ENCODE measurements at places on chromosomes 11 and 22.

DNA sequence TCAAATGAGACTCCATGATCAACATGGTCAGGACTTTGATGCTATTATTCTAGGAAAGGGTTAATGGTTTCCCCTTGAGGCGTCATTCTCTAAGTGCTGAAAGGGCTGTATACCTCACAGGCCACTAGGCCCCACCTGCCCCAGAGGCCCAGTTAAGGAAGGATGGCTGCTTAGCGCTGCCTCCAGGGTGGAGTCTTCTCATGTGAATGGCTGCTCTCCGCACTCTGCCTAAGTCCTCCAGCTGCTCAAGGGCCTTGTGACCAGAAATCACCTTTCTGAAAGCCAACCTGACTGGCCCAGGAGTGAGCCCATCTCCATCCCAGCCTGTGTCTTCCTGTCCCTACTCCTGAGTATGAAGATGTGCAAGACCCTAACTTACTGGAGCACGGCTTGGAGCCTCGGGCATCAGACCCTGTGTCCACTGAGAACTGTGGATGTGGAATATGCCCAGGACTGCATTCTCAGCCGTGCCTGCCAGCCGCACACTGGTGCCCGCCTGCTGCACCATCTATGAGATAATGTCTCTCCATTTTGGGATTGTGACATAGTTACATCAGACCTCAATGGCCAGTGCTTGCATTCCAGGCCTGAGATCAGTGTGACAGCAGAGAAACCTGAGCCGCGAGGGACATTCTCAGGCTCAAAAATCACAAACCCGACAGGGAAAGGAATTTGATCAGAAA, 51.0 kb downstream of the SNX19 start:
- no peak for DNase-seq

DNA sequence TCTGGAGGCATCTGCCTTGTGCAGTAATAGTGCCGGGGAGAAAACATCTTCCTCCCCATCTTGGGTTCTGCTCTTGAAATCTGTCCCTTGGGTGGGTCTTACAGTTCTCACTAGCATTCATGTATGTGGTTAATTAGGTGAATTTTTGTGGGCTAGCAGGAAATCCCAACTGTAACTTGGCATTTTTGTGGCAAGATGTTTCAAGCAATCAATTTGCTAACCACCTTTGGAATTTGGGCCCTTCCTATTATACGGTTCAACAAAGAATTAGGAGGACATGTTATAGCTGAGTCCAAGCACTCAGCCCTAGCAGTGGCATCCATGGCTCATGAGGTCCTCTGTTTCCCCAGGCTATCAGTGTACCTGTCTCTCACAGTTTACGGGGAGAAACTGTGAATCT, 89.1 kb upstream of the MTNR1B start:
- no peak for DNase-seq

DNA sequence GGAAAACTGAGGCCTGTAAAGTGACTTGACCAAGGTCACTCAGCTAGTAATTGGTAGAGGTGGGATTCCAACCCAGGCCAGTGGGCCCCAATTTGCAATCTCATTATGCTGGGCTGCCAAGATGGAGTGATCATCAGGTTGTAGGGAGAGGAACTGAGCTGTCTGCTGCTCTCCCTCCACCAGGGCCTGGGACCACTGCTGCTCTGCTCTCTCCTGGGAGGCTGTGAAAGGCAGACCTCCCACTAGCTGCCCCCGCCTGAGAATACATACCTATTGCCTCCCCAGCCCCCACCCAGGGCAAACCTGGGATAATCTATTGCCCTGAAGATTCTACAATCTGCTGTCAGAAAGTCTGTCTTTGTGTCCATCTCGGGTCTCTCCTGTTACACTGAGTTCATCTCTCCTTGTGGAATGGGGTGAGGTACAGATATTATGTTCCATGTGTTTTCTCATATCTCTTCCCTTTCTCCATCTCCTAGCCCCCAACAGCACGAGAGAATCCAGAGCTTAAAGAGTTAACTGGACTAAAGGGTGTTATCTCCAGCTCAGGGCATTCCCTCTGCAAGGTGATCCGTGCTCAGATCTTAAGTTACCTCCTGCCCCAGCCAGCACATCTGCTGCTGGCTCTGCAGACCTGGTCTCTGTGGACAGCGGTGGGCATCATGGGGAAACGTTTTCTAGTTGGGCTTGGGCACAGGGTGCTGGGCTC, 5.6 kb downstream of the NECTIN1 start:
- DNase-seq = no peak

- no peak for DNase-seq
Measured at GRCh38 chr22:17242641-17243040, 23.4 kb upstream of the ADA2 start.

All from MG63 (cell line).